ENCODE measurements at places on chromosomes 1 and 21. TPM values are rescaled to one million over a fixed set of nuclear protein-coding genes. Genes with fewer than 3 reads are reported as not detected.

The VCAM1 gene
- total RNA-seq: 40.3 TPM

The CTSK gene
- 85.3 TPM for total RNA-seq

DNA sequence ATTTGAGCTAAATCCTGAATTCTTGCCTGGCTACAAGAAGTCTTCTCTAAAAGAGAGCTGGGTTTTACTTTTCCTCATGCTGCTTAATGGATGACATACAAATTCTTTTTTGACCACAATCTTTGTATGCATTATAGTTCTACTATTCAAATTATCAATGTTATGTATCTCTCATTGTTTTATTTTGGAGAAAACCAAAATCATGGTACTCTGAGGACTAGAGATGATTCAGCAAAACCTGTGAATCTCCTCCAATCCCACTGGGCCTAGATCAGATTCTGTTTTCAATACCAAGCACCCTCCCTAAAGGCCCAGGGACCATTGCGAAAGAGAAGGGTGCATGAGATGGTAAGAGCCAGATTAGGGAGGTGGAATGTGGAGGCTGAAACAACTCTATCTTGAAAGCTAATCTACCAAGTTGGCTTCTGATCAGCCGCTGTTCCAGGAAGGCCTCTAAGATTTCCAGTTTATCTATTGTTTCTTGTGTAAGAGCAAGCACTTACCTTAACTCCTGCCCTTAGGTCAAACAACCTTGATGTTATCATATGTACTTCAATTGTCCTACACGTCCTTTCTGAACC, 547.2 kb downstream of the PLPP3 start:
- no peak for DNase-seq

The IL10 gene
- 1.4 TPM for total RNA-seq

DNA sequence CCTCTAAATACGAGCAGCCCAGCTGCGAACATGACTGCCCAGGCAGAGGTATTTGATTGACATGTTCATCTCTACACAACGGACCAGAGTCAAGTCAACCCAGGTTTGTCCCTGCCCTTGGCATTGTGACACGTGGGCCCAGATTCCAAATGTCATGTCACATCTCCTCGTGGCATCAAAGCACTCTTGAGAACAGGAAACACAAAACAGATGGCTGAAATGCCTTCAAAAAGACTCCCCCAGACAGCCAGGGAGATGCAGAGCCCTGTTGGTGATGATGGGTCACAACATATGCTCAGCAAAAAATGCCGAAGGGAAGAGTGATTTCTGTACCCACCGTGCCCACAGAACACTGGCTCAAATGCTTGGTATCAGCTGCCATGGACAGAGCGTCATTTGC, 337.8 kb upstream of the DAB1 start:
- DNase-seq: no peak

DNA sequence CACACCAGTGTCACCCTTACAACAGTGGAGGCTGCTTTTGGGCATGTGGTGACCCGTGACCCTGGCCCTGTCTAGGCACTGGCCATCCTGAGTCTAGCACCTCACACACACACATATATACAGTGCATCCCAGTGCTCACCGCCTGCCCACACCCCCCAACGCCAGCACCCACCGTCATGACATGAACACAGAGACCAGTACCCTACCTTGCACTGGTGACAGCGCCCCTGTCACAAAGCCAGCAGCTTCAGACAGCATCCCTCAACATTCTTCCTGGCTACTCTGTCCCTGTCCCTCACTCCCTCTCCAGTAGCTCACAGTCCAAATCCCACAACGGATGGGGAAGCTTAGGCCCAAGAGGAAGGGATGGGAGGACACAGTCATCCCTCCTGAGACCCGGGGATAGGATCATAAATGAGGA, 27.1 kb downstream of the AHDC1 start:
- DNase-seq: no peak

DNA sequence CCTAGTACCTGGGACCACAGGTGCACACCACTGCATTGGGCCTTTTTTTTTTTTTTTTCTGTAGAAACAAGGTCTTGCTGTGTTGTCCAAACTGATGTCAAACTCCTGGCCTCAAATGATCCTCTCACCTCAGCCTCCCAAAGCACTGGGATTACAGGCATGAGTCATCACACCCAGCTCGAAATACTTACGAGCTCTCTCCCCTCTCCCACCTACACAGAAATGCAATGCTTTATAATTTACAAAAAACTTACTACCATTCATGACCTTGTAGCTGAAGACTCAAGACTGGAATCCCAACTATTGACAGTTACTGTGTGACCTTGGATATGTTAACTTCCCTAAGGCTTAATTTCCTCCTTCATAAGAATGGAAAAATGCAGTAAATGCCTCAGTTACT, 18.7 kb downstream of the FOXJ3 start:
- DNase-seq: no peak
